Activated CD8-positive, alpha-beta T cell treated with anti-CD3 and anti-CD28 coated beads for 36 hours (primary cell): ENCODE measurements at places on chromosomes 2 and 18. TPM values are rescaled to one million over a fixed set of nuclear protein-coding genes. Genes with fewer than 3 reads are reported as not detected.
A peak's percentile ranks its signal among the peaks of the same experiment; 100 is the strongest.

DNA sequence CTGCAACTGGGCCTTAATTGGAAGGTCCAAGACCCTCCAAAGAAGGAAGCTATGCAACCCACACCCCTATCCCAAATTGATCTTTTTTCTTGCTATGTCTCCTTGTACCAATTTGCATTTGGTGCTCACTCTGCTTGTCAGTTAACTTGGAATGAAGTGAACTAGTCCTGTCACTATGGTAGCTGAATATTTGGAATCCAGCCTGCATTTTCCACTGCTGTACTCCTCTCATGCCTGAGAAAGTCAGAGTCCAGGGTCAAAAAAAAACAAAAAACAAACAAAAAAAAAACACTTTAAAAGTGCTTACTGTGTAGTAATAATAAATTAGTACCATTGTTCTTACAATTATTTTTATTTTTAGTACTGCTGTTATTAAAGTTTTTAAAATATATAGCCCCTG is 462.8 kb upstream of the SLC8A1 start:
- DNase-seq, result no peak

GRCh38 chr2:129821445-129821844 is 158.0 kb upstream of the RAB6C start:
- no peak for DNase-seq

DNA sequence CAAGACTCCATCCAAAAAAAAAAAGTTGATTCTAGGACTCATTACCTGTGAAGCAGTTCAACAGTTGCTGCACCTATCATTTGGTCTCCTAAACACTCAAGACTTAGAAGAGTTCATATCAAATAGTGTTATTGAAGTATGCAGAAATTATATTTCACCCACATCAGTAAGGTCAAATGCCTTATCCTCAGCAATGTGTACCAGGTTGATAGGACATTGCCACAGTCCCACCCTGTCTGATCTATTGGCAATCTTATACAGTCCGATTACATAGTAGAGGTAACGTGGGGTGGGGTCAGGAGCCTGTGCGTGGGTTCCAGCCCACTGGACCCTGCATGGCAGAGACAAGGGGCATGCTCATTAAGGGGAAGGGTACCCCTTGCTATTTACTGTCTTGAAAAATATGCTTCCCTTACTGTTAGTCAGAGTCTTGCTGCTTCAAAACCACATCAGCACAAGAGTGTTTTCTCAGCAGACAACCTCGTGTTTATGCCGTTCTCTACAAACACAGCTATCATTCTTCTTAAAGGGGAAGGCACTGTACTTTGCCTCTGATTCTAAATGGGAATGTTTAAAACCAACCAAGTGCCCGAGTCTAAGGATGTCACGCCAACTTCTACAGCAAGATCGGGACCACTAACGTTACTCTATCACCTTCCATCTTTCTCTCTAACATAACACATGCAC is 115.2 kb downstream of the MTCL1 start:
- DNase-seq, result no peak

DNA sequence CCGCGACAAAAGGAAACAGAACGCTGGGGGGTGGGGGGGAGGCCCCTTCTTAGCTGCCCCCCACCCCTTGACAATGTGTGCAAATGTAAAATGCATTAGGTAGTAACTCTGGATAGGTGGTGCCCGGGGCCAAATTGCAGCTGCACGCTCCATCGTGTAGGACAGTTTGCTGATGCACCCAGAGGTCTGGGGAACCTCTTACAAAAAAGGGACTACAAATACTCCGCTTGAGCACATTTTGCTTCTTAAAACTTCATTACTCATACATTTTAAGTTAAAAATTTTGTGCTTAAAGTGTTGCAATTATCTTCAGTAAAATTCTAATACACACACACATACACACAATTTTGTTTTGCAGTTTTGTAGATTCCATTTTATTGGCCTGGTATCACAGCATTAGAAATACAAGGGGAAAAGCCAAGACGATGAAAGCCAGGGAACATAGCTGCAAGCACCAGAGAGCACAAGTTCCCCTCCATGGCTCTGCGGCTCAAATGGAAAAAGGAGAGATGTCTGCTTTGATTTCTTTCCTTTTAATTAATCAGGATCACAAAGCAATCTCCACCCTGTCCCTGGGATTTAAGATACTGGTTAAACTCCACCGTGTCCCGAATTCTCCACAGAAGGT is 582.1 kb downstream of the ZEB2 start:
- peak; percentile 41 for DNase-seq

DNA sequence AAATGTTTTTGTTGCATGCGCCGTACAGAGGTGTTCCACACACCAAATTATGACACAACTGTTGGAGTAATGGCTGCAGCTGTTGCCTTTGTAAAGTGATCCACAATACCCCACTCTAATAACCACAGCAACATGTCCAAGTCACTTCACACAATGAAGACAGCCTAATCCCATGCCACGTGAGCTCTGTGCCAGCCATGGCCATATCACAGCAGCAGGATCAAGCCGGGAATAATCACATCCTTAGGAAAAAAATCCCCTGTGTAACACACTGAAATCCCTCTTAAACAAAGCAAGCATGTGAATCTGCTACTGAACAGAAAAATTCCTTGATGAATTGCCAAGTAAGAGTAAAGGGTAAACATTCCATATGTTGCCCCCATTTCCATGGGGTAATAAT is 179.5 kb upstream of the PARD3B start:
- no peak for DNase-seq

KCNS3 gene
- not detected for total RNA-seq

SNTG2 gene
- 3.2 TPM for total RNA-seq
